Mucosa of gallbladder (tissue), 1 donor: ENCODE measurements at places on chromosomes 3 and 15. TPM values are rescaled to one million over a fixed set of nuclear protein-coding genes. Genes with fewer than 3 reads are reported as not detected.

GRCh38 chr15:78537266-78537905 is 2.9 kb upstream of the PSMA4 start:
- no peak for DNase-seq

Gene DLL4
- 7.2 TPM for total RNA-seq

DNA sequence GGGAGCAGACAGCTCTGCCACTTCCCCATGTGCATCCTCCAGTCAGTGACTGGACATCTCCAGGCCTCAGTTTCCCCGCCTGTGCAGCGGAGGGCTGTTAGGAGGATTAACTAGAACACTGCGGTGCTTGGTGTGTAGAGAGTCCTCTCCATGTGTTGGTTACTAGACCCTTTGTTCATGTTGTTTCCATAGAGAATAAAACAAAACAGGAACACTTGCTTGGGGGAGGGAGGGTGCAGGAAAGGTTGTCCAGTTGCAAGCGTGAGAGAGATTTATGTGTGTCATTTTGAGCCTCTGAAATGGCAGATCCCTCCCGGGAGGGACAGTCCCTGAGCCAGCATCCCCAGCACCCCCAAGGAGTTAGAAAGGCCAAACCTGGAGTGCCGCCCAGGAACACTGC is 184.0 kb upstream of the LYSMD4 start:
- DNase-seq: no peak

Gene STRA6
- total RNA-seq: 0.75 TPM

Gene FOXB1
- total RNA-seq: not detected

Gene ANKRD34C
- total RNA-seq: not detected

GRCh38 chr3:134064081-134064480 is 34.4 kb upstream of the SLCO2A1 start:
- DNase-seq: no peak

Gene THSD4
- total RNA-seq: 71.2 TPM

DNA sequence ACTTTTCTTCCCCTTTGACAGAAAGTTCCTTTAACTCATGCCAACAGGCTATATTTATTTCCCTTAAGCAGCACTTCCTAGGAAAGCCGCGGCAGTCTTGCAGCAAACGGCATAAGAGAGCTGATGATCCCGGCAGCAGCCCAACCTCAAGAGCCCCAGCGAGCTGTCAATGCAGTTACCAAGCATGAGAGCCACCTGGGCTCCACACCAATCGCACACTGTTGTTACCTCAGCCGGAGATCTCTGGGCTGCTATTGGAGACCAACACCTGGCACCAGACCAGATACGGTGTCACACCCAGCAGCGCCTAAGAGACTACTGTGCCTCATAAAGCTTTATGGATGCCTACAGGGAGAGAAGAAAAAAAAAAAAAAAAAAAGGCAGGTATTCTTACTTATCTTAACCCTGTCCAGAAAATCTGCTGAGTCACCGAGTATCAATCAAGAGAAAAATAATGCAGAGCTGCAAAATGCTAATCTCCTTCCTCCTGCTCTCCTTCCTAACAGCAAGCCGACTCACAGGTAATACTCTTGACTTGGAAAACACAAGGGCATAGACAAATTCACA is 11.7 kb downstream of the ABCC5 start:
- peak; percentile 85 for DNase-seq

Gene ZMYND10
- total RNA-seq: 2.2 TPM

DNA sequence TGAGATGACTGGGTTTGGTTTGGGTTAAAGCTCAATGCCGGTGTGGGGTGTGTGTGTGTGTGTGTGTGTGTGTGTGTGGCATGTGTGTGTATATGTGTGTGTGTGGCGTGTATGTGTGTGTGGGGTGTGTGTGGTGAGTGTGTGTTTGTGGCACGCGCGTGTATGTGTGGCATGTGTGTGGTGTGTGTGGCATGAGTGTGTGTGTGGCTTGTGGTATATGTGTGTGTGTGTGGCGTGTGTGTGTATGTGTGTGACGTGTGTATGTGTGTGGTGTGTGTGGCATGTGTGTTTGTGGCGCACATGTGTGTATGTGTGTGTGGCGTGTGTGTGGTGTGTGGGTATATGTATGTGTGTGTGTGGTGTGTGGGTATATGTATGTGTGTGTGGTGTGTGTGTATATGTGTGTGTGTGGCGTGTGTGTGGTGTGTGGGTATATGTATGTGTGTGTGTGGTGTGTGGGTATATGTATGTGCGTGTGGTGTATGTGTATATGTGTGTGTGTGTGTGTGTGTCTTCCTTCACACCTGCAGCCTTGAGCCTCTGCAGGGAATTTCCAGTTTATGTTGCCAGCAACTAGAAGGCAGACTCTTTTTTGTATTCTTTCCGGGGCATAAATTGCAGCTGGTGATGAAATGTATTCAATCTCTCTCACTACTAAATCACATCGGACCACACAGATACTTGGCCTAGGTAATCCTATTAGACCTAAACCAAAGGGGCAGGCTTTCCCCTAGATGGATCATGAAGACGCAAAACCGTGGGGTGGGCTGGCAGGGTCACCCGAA is 34.8 kb downstream of the CHRD start:
- no peak for DNase-seq

Gene HCLS1
- total RNA-seq: 48.7 TPM

DNA sequence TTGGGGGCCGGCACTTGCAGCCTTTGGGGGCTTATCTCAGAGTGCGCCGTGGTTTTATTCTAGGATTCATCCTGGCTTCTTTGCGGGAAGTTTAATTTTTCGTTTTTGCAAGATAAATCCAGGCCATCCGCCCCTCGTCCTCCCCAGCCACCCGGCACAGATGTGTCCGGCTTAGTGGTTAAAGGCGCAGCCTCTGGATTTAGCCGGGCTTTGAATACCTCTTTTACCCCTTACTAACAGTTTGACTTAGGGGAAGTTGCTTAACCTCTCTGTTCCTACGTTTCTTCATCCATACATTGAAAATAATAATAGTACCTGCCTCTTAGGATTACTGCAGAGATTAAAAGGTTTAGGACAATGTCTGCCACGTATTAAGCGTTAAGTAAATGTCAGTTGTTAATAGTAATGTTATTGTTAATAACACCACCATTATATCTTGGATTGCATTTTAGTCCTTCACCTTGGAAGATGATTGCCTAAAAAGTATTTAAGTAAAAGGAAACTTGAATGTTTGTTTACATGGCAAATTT is 714 bp downstream of the ECT2 start:
- no peak for DNase-seq

GRCh38 chr3:151371526-151371925 is 13.0 kb downstream of the P2RY12 start:
- DNase-seq: no peak

Gene GABRA5
- total RNA-seq: 0.12 TPM

GRCh38 chr3:32421991-32422859 is 30.6 kb downstream of the CMTM7 start:
- DNase-seq: peak; percentile 93

GRCh38 chr15:99443056-99443756 is 122.6 kb upstream of the MEF2A start:
- no peak for DNase-seq

- no peak for DNase-seq
These were observed 28.3 kb downstream of the CMSS1 start for GRCh38 chr3:99845999-99846398.
